ENCODE measurements at places on chromosomes 12 and 14.

DNA sequence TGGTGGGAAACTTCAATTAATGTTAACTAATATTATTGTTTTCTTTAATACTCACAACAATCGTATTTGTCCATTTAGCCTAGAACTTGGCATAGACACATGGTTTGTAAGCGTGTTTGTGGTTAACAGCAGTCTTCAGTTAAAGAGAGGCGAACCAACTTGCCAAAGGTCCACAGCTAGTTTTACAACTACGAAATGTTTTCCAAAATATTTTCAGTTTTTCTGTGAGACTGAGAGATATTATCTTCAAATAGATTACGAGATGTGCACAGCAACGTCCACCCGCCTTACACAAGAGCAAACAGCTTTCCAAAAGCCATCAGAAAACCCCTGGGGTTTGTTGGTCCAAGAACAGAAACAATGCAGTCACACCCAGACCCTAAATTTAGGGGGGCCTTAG lies 58.6 kb upstream of the RASSF3 start:
- no peak for DNase-seq
- H3K27ac ChIP-seq = no peak overlapping the region
- no peaks in the 10 kb centered on the region for H3K4me1 ChIP-seq
- no peaks in the 10 kb centered on the region for H3K27me3 ChIP-seq
- no peaks in the 10 kb centered on the region for H3K36me3 ChIP-seq

- no peaks in the 10 kb centered on the region for H3K36me3 ChIP-seq
- peak overlapping the region; percentile 2 for H3K4me3 ChIP-seq
- no peak overlapping the region for H3K27ac ChIP-seq
- H3K4me1 ChIP-seq = peaks cover 8% of the 10 kb centered on the region
- DNase-seq = no peak
Observed at GRCh38 chr14:56797569-56798446, 12.5 kb downstream of the OTX2 start.

DNA sequence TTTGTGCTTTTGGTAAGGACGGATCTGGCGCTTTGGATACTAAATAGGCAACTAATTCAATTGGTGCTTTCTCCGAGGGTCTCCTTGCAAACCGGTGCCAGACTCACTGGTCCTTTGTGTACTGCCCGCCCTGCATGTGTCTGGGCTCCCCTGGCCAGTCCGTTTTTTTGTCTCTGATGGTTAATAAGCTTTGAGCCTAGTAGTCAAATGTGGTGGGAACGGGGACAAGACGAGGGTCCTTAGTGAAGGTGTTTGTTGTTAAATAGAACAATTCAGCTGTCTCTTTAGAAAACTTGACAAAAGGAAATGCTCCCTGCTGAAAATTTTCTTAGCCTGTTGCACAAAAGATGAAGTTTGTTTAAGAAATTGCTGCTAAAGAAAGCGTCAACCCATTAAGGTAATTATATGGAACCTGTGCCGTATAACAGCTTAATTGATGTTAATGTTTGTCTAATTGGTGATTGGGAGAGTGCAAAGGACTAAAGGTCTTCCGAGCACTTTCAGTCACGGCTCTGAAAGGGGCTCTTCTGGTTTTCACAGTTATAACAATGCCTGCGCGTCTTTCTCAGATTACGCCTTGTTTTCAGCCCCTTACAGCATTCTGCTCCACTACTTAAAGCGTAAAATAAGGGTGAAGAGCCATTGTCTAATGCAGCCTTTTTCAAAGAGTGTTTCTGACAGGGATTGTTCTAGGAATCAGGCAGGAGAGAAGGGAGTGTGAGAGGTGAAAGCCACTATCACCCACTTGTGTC lies 537.4 kb downstream of the PRKD1 start:
- peak overlapping the region; percentile 53 for H3K4me3 ChIP-seq
- no peak overlapping the region for H3K27ac ChIP-seq
- no peaks in the 10 kb centered on the region for H3K36me3 ChIP-seq

GRCh38 chr12:74896186-74896585 lies 313.5 kb downstream of the KCNC2 start:
- H3K4me1 ChIP-seq = no peaks in the 10 kb centered on the region
- no peak overlapping the region for H3K4me3 ChIP-seq
- DNase-seq = no peak
- no peak overlapping the region for H3K27ac ChIP-seq
- H3K36me3 ChIP-seq = no peaks in the 10 kb centered on the region
- H3K27me3 ChIP-seq = no peaks in the 10 kb centered on the region

DNA sequence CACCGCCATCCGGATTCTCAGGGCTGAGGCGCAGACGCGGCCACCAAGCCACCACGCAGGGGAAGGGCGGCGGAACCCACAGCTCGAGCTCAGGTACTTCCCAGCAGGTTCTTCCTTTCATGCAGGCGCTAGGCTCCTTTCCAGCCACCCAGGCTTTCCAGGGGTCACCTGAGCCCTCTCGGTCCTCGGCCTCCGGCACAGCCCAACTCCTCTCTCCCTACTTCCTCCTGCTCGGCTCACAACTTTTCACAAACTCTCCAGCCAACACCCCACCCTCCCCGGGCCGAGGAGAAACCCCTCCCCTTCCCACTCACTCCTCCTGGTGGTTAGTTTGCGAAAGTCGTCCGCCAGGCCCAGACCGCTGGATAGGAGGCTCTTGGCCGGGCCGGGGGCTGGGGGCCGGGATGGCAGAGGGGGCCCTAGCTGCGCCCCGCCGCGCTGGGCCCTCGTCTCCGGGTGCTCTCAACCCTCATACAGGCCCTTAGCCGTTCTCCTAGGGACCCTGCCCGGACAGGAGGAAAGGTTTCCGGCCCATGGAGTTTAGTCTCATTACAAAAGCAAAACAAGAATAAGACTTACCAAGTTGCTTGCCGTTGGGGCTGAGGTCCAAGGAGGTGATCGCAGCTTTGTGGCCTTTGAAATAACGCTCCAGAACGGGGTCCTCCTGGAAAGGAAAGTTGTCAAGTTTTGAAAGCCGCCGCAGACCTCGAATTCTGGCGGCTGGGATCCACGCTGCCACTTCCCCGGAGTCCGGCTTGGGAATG lies at the start of gene GALNT4:
TSS of gene GALNT4 (minus strand) at position 256 of the 764 bp plus-strand sequence. CDS start at position 9, 247 bp downstream.
- H3K4me1 ChIP-seq = peaks cover 5% of the 10 kb centered on the region
- DNase-seq = peak; percentile 92
- H3K27ac ChIP-seq = peak within 1 kb of the TSS; percentile 70
- H3K4me3 ChIP-seq = peak within 1 kb of the TSS; percentile 96

DNA sequence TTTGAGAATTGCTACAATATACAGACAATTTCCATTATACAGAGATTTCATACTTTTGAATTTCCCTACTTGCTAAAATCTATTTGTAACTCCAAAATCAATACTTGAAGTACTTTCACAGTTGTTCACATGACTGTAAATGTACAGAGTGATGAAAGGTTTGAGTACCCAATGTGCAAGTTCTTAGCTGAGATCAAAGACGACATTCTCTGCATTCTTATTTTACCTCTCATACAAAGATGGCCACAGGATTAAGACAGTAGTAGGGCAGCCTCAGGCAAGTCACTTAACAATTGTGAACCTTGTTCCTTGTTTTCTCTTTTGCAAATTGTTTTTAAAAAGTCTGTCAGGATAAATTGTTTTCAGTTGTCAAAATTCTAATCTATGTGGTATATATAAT lies 255.9 kb upstream of the KITLG start:
- DNase-seq = no peak
- H3K36me3 ChIP-seq = no peaks in the 10 kb centered on the region
- no peaks in the 10 kb centered on the region for H3K4me1 ChIP-seq
- H3K4me3 ChIP-seq = no peak overlapping the region

- H3K4me1 ChIP-seq = no peaks in the 10 kb centered on the region
- no peak overlapping the region for H3K4me3 ChIP-seq
- no peak for DNase-seq
- H3K27ac ChIP-seq = no peak overlapping the region
Observed at GRCh38 chr12:45575417-45575816, 154.1 kb upstream of the ARID2 start.

- H3K4me1 ChIP-seq = no peaks in the 10 kb centered on the region
- no peaks in the 10 kb centered on the region for H3K36me3 ChIP-seq
- H3K27me3 ChIP-seq = no peaks in the 10 kb centered on the region
- no peak overlapping the region for H3K27ac ChIP-seq
- H3K4me3 ChIP-seq = no peak overlapping the region
Observed at GRCh38 chr12:104749545-104749944, 208.5 kb downstream of the SLC41A2 start.

DNA sequence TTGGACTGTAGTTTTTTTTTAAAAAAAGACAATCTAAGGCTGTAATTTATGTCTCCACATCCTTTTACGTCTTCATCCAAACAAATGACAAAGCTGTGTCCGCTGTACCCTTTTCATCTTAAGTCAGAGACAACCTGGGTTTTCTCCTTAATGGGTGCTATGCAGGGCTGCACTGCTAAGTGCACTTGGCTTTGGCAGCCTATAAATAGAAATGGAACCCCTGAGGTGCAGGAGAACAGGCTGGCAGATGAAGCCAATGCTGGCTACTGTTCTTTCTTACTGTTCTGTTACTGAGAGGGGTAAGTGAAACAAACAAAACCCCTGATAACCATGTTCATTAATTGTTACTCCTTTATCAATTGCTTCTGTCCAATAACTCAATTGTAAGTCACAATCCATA lies 47.1 kb upstream of the KICS2 start:
- H3K4me1 ChIP-seq = no peaks in the 10 kb centered on the region
- peaks cover 33% of the 10 kb centered on the region for H3K36me3 ChIP-seq
- no peak overlapping the region for H3K4me3 ChIP-seq
- no peak overlapping the region for H3K27ac ChIP-seq
- no peaks in the 10 kb centered on the region for H3K27me3 ChIP-seq

DNA sequence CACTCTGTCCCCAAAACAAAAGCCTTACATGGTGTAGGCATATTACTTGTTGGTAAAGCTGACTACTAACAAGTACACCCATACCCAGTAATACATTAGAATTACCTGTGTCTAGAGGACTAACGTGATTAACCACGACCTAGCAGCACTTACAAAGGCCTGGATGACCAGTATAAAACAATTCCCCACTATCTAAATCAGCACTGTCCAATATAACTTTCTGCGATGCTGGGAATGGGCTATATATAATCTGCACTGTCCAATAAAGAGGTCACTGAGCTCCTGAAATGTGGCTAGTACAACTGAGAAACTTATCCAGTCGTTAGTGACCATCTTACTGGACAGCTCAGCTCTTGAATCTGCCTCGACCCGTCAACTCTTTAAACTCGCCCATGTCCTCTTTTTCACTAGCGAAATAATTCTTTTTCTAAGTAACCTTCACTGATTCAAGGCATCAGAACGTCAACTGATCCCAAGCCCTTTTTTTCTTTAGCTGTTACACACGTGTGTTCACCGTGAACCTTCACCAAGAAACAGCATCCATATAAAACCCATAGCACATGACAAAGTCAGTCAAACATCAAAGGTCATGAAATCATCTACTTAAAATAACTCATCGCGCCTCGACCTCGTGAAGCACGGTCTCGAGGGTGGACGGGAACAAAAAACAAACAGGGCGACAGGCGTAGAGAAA lies 905 bp upstream of the CIPC start:
- H3K27ac ChIP-seq = peak overlapping the region; percentile 79
- H3K4me3 ChIP-seq = peak overlapping the region; percentile 88
- H3K4me1 ChIP-seq = peaks cover 5% of the 10 kb centered on the region
- H3K36me3 ChIP-seq = no peaks in the 10 kb centered on the region
- no peak for DNase-seq

DNA sequence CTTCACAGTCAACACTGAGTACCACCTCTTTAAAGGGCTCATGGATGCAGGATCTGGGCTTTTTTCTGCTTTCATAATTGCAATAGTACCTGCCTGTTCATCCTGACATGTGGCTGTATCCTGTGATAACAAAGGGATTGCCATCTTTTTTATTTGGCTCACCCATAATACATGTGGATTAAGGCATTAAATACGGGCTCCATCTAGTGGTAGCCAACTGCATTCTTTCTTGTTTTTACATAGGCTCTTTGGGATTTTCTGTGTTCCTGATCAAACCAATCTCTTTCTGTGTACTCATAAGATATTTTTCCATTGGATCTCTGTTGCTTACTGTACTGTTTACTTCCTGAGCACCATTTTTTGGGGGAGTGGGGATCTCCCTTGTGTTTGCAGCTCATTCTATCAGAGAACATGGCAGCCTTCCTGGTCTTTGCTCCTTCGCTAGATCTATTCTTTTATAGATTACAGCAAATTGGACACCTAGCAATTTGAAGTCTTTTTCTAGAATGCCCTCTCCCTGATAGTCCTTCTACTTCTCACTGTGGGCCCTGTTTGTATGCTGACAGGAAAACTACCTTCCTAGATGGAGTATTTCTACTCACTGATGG lies 723.4 kb upstream of the MDGA2 start:
- H3K27me3 ChIP-seq = no peaks in the 10 kb centered on the region
- H3K4me1 ChIP-seq = no peaks in the 10 kb centered on the region

DNA sequence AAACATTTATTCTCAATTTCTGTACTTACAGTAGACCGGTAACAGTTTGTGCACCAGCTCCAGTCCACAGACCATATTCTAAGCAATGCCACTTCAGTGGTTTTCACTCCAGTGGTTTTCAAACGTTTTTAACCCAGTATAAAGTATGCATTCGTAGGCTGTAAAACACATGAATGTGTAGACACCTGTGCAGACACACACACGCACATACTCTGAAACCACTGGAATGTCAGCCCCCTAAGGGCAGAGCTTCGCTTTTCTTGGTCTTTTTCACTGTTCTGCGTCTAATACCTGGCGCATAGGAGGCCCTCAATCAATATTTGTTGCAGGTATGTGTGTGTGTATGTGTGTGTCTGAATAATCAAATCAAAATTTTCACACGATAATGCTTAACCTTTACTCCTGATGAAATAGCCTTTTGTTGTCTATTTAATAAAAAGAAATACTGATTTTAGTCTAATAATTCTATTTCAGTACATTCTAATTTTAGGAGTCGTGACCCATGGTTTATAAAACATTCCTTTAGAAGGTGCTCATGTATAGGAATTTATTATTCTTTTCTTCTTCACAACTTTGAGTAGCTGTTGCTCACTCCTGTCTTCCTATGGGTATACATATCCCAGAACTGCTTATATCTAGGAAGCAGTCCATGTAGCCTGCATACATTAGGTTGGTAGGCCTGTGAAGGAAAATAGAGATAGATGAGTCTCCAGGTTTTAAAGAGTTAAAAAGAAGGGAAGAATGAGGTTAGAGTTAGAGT lies 73.6 kb upstream of the REP15 start:
- H3K27me3 ChIP-seq = no peaks in the 10 kb centered on the region
- peaks cover 25% of the 10 kb centered on the region for H3K4me1 ChIP-seq
- no peak overlapping the region for H3K4me3 ChIP-seq
- no peak for DNase-seq

- no peaks in the 10 kb centered on the region for H3K4me1 ChIP-seq
- H3K36me3 ChIP-seq = no peaks in the 10 kb centered on the region
- no peak overlapping the region for H3K4me3 ChIP-seq
- no peak overlapping the region for H3K27ac ChIP-seq
- DNase-seq = no peak
Observed at GRCh38 chr12:90990611-90991010, 14.2 kb downstream of the EPYC start.

- no peaks in the 10 kb centered on the region for H3K4me1 ChIP-seq
- H3K4me3 ChIP-seq = no peak overlapping the region
- no peaks in the 10 kb centered on the region for H3K36me3 ChIP-seq
- H3K27ac ChIP-seq = no peak overlapping the region
- no peaks in the 10 kb centered on the region for H3K27me3 ChIP-seq
Observed at GRCh38 chr14:60225265-60225664, 23.8 kb upstream of the PPM1A start.

All from mesenchymal stem cell (in vitro differentiated cells and primary cell).